ENCODE measurements at places on chromosomes 1 and 21. TPM values are rescaled to one million over a fixed set of nuclear protein-coding genes. Genes with fewer than 3 reads are reported as not detected.

GRCh38 chr1:239795304-239795703 is 296.4 kb upstream of the FMN2 start:
- DNase-seq, result no peak

DNA sequence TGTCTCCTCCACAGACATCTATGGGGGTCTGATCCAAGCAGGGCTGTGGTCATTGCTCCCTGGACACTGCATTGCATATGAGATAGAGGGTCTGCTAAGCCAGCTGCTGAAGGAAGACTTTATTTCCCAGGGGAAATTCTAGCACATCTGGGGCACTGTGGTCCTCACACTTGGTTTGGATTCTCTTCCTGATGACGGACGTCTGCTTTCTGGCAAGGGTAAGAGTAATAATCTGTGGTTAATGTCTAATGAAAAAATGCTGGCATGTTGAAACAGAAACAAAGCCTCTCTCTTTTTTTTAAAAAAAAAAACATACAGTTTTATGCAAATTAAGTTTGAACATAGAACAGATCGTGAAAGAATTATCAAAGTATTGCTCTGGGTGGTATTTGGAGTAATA is 553.9 kb downstream of the DPYD start:
- DNase-seq, result no peak

DNA sequence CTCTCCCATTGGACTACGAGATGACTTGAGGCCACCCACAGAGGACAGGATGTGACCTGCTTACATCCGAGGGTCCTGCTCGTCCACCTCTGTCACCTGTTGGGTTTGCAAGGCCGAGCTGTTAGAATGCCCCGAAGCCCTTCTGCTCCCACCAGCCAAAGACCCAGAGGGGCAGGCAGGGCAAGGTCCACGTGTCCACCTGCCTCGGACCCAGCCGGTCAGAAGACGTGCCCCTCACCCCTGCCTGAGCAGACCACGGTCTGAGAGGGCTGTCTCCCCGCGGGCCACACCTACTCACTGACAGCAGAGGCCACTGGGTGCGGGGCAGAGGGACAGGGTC is 30.3 kb upstream of the TRAPPC10 start:
- DNase-seq, result no peak

GRCh38 chr1:101235696-101236515 is 913 bp upstream of the S1PR1 start:
- DNase-seq, result peak; percentile 48

ZMPSTE24 gene
- 22.5 TPM for polyA plus RNA-seq

DNA sequence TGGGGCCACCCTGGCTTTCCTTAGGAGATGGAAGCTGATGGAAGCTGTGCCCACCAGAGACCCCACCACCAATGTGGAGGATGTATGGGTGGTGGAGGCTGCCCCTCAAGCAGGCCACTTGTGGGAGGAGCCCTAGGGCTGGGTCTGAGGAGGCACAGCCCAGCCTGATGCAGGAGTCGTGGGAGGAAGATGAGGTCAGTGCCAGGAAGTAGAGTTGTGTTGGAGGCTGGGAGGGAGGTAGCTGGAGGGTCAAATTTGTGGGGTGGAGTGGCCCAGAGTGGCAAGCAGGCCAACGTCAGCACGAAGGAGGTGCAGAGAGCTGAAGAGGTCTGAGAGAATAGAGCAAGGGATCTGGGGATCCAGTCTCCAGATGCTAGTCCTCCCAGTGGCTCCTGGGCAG is 119.0 kb upstream of the USP24 start:
- DNase-seq, result no peak

GRCh38 chr1:52659851-52660596 is 27.1 kb downstream of the SHISAL2A start:
- DNase-seq, result peak; percentile 22

- DNase-seq, result no peak
Observed at GRCh38 chr1:227753999-227754711, 18.9 kb downstream of the SNAP47 start.

DNA sequence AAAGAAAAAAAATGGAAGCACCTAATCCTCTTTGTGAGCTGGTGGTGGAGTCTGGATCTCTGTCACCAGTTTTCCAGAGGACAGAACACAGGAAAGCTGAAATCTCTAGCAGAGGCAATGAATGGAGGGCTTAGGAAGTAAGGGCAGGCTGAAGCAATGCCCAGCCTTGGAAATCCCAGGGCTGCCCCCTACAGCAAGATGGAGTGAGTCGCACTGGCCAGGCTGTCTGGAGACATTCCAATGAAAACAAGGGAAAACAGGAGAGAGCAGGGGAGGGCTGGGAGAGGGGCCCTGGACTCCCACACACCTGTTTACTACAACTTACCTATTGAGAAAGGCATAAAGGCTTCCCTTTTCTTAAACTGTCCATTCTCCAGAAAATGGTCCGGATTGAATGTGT is 25.9 kb downstream of the CYP2J2 start:
- DNase-seq, result no peak

DNA sequence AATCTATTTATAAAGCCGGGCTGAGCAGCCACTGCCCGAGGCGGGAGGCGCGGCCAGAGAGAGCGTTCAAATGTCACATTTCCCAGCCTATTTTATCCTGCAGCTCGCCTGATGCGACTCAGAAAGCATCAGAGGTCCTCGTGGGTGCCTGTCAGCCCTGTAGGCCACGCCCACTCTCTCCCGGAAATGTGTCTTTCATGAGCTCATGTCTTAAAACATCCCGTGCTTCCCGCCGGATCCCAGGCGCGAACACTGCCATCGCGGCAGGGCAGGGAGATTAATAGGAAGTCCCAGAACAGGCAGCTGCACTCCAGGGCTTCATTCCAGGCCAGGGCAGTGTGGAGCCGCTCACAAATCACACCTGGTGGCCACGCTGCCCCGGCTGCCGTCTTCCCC is 117.5 kb downstream of the PRDM16 start:
- peak; percentile 44 for DNase-seq

DNA sequence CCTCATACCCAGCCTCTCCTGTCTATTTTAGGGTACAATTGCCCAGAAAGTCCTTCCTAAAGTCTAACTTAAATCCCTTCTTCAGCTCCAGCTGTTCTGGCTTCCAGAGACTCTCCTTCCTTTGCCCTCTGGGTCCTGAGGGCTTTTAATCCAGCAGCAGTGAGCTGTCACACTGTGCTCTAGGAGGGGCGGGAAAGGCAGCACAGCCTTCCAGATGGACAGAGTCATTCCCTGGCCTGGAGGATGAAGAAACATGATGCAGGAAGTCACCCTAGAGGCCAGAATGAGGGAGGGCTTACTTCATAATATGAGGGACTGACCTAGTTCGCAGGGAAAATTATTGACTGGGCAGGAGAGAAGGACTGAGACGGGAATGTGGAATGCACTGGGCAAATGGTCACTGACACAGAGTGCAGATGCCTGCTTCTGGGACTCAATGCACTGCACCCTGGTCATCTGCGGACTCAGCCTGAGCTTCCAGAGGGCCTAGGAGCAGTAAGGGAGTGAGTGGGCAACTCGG is 1.3 kb downstream of the SH2D2A start:
- peak; percentile 48 for DNase-seq

TMCC2 gene
- 8.5 TPM for polyA plus RNA-seq

GRCh38 chr1:183480971-183481441 is 8.7 kb downstream of the SMG7 start:
- no peak for DNase-seq

DNA sequence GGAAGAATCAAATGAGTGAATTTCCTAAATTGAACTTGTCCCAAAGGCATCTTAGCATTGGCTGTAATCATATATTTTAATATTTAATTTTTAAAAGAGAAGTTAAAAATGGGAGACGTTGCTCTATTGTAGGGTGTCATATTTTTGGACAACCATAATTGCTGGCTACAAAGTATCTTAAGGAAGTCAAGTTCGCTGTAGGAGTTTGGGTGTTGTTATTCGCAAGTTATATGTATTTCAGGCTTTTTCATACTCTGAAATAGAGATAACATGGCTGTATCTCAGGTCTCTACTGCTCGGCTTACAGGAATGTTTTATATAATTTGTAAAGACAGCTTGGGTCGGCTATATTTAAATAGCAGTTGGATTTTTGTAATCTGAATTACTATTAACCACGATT is 852 bp downstream of the TMEM50A start:
- DNase-seq, result no peak

ADORA3 gene
- polyA plus RNA-seq, result 2.5 TPM

GRCh38 chr1:232462213-232462612 is 167.7 kb downstream of the SIPA1L2 start:
- DNase-seq, result no peak

DNA sequence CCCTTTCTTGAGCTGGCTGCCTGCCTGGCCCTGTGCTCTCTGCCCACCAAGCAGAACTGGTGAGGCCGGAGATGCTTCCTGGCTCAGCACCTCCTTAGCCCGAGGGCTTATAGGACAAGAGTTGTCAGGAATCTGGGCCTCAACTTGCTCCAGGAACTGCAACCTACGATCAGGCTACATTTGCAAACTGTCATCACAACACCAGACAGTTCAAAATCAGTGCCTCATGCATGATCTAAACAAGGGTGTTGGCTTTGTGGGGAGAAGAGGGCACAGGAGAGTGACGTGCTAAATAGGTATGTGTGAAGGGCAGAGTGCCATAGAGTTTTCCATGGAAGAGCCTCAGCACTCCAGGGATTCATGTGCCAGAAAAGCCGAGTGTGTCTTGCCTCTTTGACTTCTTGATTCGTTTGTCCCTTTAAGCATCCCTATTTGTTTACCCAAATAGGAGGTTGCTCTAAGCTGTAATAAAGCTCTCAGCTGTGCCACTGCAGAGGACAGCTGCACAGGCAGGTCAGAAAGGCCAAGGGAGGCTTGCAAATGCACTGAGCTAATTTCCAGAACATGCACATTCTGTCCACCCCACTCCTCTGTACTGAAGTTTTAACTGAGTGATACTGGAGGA is 30.2 kb upstream of the NEK2 start:
- peak; percentile 41 for DNase-seq

DNA sequence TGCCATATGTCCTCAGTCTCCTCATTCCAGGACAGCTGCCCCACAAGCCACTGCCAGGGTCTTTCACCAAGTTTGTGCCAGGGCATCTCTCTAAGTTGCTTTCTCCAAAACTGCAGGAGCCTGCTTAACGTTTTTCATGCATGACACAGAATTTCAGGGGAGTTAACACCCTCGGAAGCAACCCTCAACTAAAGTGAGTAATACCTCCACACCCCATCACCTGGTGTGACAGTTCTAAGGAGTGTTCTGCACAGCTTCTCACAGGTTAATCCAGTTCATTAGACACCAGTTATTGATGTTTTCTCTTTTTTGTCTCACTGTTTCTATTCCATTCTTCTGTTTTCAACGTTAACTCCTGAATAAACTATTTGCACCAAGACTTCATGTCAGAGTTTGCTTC is 115.0 kb downstream of the BACH1 start:
- DNase-seq, result no peak

ERG gene
- polyA plus RNA-seq, result 3.7 TPM

- DNase-seq, result no peak
Observed at GRCh38 chr1:234605983-234606783, 3.8 kb downstream of the IRF2BP2 start.

DNA sequence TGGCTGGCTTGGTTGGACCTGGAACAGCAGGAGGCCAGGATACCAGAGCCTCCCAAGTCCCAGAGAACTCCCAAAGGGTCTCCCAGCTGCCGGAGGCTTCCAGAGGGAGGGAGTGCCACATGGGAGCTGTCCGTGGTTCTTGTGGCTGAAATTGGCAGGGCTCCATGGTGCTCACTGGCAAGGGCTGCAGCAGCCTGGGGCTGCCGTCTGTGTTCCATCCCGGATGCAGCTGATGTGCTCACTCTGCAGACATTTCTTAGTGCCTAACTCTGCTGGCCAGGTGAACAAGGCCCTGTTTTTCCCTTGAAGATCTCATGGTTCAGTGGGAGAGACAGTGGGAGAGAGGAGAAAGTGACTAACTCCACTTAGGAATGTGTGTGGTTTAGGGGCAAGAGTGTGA is 261.1 kb downstream of the CAMTA1 start:
- DNase-seq, result peak; percentile 64

PGBD5 gene
- 16.0 TPM for polyA plus RNA-seq

- DNase-seq, result no peak
Observed at GRCh38 chr1:78055565-78056132, 9.9 kb downstream of the GIPC2 start.

DNA sequence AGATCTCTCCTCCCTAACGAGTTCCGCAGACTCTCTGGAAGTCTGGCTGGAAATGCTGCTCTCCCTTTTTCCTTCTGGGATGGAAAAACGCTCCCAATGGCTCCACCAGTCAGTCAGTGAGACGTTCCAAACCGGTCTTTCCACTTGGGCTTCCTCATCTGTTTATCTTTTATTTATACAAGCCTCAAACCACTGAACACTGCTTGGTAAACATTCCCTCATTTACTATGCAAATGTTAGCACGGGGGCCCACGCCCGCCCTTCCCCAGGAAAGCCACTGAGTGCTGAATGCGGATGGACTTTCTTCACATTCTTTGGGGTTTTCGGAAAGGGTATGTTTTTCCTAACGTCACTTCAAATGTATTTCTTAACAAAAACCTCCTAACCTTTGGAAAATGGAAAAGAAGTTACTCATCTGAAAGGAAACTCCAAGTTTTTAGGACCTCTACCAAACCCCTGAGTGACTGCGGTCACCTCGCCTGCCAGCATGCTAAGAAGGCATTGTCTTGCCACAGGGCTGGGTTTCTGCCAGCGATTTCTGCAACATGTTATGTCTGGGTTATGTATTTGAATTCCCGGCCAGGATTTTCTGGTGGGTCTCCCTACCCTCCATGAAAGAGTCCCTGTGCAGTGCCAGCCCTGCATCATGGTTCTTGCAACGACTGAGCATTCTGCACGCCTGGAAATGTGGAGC is 14.0 kb upstream of the UMODL1 start:
- DNase-seq, result no peak

MCOLN2 gene
- 6.3 TPM for polyA plus RNA-seq

GRCh38 chr1:47309427-47309826 is 4.5 kb downstream of the STIL start:
- no peak for DNase-seq

DNA sequence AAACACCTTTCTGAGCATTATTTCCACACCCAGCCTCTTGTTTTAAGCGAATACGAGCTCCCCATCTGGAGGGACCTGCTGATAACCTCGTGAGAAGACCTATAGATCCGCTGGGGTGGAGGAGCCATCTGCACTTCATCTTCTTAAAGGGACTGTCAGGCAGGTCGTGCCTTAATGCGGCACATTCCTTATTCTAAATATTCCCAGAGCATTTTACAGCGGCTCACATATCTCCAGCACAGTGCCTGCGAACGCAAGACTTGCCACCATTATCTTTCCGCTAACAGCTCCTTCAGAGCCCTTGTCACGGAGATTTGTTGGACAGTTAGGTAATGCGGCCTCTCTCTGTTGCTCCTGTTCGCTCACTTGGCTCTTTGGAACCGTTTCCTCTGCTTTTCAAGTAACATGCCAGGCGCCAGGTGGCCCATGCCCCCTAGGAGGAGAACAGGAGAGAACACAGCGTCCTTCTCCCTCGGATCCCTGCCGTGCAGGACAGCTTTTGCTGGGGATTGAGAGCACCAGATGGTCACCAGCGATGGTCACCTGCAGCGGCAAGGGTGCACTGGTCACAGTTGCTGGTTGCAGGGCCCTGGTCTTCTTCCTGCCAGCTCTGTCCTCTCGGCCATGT is 162.4 kb downstream of the PGBD5 start:
- DNase-seq, result no peak

- DNase-seq, result no peak
Observed at GRCh38 chr1:222404710-222405109, 143.2 kb downstream of the HHIPL2 start.

PLA2G2C gene
- polyA plus RNA-seq, result 1.1 TPM

CELA3A gene
- not detected for polyA plus RNA-seq

- no peak for DNase-seq
Observed at GRCh38 chr1:226957714-226958113, 17.6 kb downstream of the COQ8A start.
